ENCODE measurements at places on chromosomes 1 and 21.

GRCh38 chr1:202623075-202623474, 87.2 kb downstream of the SYT2 start:
- no peak for DNase-seq

DNA sequence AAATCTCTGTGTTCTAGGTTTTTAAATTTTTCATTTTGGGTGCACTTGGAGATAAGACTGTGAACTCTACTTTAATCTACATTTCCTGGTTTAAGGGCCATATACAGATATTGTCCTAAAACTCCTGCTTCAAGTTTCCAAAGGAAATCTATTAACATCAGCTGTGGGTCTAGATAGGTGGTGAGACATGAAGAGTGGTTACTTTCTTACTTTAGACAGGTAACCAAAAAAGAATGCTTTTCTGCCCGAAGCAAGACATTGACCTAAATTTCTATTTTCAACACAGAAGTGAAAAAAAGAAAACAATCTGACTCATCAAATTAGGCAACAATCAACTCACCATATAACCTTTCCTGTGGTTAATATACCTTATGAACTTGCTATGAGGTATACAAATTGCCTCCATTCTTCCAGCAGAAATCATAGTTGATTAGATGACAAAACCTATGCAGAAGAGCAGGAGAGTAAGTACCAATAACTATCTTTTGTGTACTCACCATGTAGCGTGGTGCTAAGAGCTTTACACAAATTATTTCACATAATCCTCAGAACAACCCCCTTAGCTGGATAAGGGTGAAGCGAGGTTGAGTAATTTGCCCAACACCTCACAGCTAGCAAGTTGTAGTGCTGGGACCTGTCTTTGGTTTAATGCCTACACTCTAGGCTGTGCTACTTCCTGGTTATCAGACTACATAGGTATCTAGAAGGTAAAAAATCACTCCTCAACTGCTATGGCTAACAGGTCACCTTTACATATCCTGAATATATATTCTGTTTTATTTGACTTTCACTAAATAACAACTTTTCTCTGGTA, 23.4 kb upstream of the PTPN14 start:
- no peak for DNase-seq

- no peak for DNase-seq
Measured at GRCh38 chr1:75475696-75476095, 135.2 kb downstream of the SLC44A5 start.

GRCh38 chr1:60622486-60622885, 459.9 kb upstream of the NFIA start:
- DNase-seq, result no peak

GRCh38 chr1:145949219-145949618, 8.6 kb downstream of the LIX1L start:
- no peak for DNase-seq

- DNase-seq, result no peak
Measured at GRCh38 chr1:26276432-26276838, 3.5 kb upstream of the SH3BGRL3 start.

DNA sequence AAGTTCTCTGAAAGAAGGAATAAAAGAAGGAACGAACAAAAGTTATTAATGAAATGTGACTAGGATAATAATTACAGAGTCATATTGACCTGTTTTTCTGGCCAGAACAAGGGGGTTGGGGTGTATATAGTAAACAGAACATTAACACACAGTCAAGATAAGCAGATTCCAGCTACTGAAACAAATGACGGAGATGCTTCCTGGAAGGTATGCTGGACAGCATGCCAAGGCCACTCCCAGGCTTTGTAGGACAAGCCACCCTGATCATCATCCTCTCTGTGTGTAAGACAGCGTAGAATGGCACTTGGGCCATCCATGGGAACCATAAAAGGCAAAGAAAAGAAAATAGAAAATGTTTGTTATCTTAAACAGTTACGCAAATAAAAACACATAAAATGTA, 120.7 kb downstream of the TGFBR3 start:
- no peak for DNase-seq

DNA sequence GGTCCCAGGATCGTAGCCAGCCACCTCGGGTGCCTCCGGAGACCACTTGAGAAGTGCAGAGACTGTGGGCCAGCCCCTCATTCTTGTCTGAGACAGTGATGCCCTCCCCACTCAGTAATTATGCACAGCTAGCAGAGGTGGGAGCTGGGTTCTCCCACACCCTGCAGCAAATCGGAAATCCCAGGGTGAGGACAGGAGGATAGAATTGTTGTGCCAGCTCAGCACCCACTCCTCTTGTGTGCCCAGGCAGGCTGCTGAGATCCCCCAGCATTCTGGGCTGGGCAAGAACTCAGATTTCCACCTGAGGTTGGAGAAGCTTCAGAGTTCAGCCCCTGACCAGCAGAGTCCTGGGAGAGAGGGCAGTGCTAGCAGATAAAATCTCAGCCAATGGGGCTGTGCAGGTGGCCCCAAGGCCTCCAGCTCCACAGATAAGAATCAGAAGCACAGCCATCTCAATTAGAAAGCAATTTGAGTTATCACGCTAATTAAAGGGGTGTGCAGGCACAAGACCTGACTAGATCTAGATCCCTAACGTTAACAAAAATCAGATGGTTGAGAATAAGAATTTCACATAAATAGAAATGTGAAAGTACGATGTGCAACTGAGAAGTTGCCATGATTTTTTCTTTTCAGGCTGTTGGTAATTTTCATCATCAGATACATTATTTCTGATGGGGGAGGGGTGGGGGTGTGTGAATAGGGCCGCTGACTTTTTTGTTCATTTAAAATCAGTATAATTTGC, 45.5 kb upstream of the IRF2BP2 start:
- DNase-seq, result no peak

Data from activated T-helper 1 cell treated with anti-CD3 and anti-CD28 coated beads, Interleukin-12 subunit alpha, Interleukin-12 subunit beta, Interleukin-2, Interleukin-4 antibody, amounts not matched to agents 30 ng/mL and 10 ng/mL and 1 ng/mL, durations not matched to agents 14 hours and 24 hours and 36 hours (primary cell).